MM.1S (cell line): ENCODE measurements at places on chromosomes 6 and 20.

DNA sequence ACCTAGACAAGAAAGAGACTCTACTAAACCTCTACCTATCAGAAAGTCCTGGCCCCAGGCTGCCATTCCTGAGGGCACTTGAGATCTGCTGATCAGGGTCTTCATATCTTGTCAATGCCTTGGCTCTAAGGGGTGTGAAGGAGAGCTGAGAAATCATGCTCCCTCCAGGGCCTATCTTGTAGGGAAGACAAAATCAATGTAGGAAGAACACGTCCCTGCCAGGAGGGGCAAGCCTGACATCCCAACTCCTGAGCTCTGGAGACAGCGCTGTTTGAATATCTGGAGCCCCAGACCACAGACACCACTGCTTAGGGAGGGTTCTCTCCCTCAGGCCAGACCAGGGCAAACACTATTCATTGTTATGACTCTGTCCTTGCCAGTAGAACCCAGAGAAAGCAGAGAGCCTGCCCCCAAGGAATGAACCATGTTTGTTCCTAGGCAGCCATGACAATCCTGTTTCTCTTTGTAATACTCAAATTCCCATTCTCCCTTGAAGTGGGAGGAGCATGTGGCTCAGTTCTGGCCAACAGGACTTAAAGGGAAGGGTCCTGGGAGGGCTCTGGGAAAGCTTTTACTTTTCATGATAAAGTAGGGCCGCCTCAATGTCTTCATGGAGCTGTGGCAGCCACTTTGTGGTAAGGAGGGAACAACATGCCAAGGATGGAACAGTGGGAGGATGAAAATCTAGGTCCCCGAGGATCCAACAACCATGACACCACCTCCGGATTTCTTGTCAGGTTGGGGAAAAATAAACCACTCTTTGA, 1.8 kb upstream of the FASTKD5 start:
- DNase-seq = no peak

DNA sequence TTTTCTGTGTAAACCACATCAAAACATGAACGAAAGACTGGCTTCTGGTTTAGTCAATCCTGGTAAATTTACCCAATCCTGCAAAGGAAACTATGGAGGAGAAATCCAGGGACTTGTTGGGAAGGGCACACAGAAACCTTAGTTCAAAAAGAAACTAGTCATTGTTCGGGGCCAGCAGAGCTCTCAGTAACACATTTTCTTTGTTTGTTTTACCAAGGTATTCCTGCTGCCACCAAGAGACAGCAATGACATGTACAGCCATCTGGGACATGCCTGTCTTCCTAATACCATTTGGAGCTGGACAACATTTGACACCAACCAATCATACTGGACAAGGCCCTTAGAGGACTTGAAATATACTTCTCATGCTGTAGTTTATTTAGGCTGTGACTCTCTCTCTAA, 8.3 kb downstream of the OARD1 start:
- no peak for DNase-seq

- DNase-seq = no peak
Measured at GRCh38 chr6:52588087-52588709, 11.3 kb upstream of the TRAM2 start.

DNA sequence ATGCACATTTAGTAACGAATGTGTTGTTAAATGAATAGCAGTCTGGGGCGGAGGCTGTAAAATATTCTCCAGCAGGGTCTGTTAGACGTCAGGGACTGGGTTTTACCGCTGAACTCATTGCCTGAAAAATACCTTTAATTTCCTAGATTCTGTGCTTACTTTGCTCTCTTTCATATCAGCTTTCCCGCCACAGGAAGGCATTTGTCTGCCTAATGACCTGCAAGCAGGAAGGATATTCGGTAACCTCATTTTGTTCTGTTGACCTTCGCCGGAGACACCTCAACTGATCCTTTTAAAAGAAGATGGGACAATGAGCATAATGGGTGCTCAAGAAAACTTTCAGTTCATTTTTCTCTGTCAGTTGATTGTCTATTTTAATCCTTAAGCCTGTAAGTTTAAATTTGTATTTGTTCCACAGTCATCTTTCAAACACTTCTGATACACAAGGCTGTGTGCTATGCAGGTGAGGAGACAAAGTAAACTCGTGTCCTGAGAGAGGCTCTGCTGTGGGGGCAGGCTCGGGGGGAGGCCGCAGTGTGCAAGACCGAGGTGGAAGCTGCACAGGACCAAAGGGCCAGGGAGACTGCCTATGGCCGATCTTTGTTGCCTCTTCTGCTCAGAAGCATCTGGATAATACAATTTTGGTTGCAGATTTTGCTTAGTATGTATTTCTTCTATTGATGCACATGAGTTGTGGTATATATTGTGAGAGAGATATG, 27.4 kb upstream of the SIM1 start:
- no peak for DNase-seq

- no peak for DNase-seq
Measured at GRCh38 chr20:53959911-53960578, 110.3 kb downstream of the BCAS1 start.

DNA sequence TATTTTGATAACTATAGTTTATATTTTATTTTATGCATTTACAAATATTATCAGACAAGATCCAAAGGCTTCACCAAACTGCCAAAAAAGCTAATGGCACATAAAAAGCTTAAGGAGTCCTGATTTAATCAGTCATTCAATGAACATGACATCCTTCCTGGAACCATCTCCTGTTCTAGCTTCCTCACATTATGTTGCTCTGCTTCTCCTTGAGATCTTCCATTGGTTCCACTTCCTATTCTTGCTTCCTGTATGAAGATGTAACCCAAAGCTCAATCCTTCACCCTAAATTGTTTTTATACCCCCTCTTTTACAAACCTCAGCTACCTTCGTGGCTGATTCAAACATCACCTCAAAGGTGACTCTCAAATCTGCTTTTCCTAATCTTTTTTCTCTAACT, 4.5 kb upstream of the BRD2 start:
- no peak for DNase-seq

DNA sequence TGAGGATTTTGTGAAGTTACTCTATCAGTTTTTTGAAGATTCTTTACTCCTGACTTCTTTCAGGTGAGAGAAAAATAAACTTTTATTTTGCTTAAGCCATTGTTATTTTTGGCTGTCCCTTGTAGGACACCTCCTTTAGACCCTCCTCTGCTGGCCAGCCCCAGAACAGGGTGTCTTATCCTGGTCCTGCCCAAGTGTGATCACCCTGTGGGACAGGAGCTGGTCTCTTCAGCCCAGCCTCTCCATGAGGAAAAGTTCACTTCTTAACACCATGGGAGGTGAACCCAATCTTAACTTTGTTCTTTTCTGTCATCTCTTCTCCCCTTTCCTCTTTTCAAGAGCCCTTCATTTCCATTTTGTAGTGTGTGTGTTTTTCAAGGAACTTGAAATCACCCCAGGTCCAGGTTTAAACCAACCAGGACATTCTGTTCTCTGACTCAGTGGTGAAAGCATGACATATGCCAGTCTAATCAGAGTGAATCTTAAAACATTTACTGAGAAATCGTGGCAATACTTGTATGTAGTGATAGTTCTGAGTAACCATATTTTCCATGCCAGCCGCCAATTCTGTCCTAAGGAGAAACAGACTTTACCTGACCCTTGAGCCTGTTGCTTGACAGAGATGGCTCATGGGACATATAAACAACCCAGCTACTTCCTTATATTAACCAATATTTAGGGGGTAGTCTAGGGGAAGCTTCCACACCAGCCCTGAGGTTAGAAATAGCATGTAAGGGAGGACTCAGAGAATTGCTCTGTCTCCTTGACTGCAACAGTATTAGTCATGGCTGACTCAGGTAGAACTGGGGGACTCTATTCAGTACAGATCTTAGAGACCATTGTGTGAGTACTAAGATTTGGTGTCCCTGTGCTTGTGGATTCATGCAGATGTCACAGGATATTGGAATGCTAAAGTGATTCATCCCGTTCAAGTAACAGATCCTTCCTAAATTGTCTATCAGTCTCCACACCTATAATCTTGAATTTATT, 48.8 kb downstream of the FLRT3 start:
- no peak for DNase-seq

DNA sequence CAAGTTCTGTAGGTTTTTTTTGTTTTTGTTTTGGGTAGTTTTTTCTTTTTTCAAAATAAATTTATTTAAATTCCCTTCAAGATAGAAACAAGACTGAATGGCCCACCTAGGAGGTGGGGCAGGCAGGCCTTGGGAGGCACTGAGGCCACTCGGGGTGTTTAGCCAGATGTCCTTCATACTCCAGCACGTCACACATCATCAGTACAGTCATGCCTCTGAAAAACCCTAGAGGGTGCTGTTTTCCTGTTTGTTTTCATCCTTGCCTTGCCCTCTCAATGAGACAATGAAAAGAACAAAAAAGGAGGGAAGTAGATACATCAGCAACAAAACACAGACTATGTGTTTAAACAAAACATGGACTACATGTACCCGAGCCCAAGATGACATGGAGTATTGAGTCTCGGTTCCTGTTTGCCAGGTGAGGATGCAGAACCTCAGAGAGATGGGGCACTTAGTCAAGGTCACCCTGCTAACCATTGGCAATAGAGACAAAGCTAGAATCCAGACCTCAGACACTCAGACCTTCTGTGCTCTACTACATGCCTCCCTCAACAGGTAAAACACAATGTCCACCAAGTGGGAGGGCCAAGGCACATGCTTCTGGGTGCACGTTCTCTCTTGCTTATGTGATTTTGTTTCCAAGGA, 26.8 kb upstream of the CLIC5 start:
- peak; percentile 35 for DNase-seq

DNA sequence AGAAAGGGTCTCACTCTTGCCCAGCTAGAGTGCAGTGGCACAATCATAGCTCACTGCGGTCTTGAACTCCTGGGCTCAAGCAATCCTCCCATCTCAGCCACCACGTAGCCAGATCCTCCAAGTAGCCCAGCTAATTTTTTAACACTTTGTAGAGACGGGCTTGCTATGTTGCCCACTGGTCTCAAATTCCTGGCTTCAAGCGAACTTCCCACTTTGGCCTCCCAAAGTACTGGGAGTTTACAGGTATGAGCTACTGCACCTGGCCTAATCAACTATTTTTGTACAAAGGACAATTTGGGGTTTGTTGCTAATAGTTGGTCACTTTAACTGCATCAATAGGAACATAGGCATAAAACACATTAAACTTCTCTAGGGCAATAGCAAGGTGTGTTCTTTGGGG, 29.9 kb upstream of the SYNCRIP start:
- no peak for DNase-seq

GRCh38 chr6:119620846-119621555, 271.4 kb upstream of the MAN1A1 start:
- no peak for DNase-seq

- DNase-seq = no peak
Measured at GRCh38 chr20:4091490-4092479, 76.4 kb upstream of the RNF24 start.

DNA sequence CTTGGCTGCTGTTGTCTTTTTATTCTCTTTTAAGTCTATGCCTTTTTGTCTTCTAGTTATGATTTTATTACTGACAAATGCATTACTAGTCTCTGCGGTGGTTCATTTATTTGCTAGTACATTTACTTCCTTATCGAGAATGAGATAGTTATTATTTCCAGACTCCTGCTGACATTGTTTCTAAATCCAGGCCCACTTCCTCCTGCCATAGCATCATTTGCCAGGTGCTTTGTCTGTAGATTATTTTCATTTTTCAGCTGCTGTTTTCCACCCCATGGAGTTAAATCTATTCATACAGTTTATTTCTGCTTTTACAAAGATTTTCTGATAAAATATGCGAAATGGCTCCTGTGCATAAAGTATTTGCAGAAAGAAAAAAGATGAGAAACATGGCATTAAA, 459.7 kb downstream of the MMUT start:
- no peak for DNase-seq

GRCh38 chr6:53315086-53315724, 33.5 kb downstream of the ELOVL5 start:
- no peak for DNase-seq

DNA sequence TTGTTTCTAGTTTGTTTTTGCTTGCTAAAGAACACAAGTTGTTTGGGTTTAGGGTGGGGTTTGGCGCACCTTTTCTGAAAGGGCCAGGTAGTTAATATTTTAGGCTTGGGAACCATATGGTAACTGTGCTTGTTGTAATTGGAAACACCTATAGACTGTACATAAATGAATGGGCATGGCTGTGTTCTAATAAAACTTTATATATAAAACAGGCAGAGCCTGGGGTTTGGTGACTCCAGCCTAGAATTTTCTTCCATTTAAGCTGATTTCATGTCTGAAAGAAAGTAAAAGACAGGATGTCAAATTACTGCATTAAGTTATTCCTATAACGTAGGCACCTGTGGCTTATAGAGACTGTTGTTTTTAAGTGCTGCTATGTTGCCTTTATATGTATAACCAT, 36.1 kb upstream of the MAPK13 start:
- no peak for DNase-seq

GRCh38 chr6:163892824-163893561, 478.5 kb downstream of the QKI start:
- no peak for DNase-seq

GRCh38 chr20:54474046-54474445, 1.3 kb upstream of the DOK5 start:
- no peak for DNase-seq

DNA sequence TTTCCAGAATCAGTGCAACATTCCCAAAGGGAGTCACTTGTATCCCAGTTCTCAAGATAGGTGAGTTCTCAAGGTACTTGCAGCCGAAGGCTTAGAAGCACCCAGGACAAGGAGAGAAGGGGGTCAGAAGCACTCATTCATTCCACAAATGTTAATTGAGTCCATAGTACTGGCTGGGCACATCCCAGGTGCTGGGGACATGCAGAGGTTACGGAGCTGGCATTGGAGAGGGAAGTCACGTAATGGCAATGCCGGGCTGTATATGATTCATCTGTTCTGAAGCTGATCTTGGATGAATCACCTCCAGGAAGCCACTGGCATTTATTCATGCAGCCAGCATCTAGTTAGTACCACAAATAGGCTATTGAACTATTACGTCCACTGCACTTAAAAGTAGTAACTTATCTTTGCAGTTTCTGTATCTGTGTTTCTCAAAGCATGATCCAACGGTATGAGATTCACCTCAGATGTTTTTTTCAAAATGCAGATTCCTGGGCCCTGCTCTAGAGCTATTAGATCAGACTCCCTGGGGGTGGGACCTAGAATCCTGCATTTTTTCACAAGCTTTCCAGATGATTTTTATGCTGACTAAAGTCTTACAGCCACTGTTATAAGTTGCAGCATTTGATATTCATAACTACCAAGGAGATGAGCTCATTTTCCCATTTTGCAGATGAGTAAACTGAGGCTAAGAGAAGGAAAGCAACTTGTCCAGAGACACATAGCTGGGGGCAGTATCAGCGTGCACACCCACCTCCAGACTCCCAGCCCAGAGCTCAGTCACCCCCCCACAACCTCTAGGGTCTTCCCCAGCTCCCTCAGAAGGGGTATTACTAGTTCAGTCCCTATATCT, 44.1 kb upstream of the ID1 start:
- no peak for DNase-seq

GRCh38 chr20:59748619-59749191, 144.4 kb downstream of the PHACTR3 start:
- DNase-seq = no peak

GRCh38 chr6:111154981-111155380, 67.7 kb downstream of the SLC16A10 start:
- no peak for DNase-seq

- DNase-seq = no peak
Measured at GRCh38 chr6:40485795-40486194, 101.4 kb downstream of the LRFN2 start.

- DNase-seq = no peak
Measured at GRCh38 chr20:17697171-17697570, 2.6 kb upstream of the BANF2 start.

GRCh38 chr6:142542704-142543233, 241.0 kb downstream of the ADGRG6 start:
- DNase-seq = no peak
